Thoracic aorta (tissue), 2 donors: ENCODE measurements at places on chromosomes 6 and 20. TPM values are rescaled to one million over a fixed set of nuclear protein-coding genes. Genes with fewer than 3 reads are reported as not detected.

The LCA5 gene
- total RNA-seq = 4.6 TPM

The PKHD1 gene
- 0.14 TPM for total RNA-seq

The DEF6 gene
- 9.1 TPM for total RNA-seq

The C20orf204 gene
- total RNA-seq = 3.2 TPM

The DEFB114 gene
- total RNA-seq = not detected

- no peak for DNase-seq
- H3K27me3 ChIP-seq = no peaks in the 10 kb centered on the region
- no peaks in the 10 kb centered on the region for H3K36me3 ChIP-seq
- H3K4me3 ChIP-seq = peak overlapping the region; percentile 37
- H3K4me1 ChIP-seq = no peaks in the 10 kb centered on the region
Measured at GRCh38 chr6:52491203-52492069, 71.3 kb downstream of the EFHC1 start.

GRCh38 chr6:47246551-47246950 is 63.2 kb downstream of the TNFRSF21 start:
- H3K27ac ChIP-seq = no peak overlapping the region
- H3K4me3 ChIP-seq = no peak overlapping the region
- no peaks in the 10 kb centered on the region for H3K36me3 ChIP-seq
- no peaks in the 10 kb centered on the region for H3K4me1 ChIP-seq
- DNase-seq = no peak

GRCh38 chr6:6005051-6006005 is 1.4 kb downstream of the NRN1 start:
- DNase-seq = no peak
- peak overlapping the region; percentile 69 for H3K4me3 ChIP-seq
- no peak overlapping the region for H3K27ac ChIP-seq
- peaks cover 55% of the 10 kb centered on the region for H3K27me3 ChIP-seq
- peaks cover 16% of the 10 kb centered on the region for H3K4me1 ChIP-seq
